Glutamatergic neuron (in vitro differentiated cells): ENCODE measurements at places on chromosomes 5 and 9. TPM values are rescaled to one million over a fixed set of nuclear protein-coding genes. Genes with fewer than 3 reads are reported as not detected.
A peak's percentile ranks its signal among the peaks of the same experiment; 100 is the strongest.

GRCh38 chr9:134440636-134441226 lies 114.5 kb downstream of the RXRA start:
- H3K4me3 ChIP-seq: no peak overlapping the region
- DNase-seq: no peak
- no peaks in the 10 kb centered on the region for H3K36me3 ChIP-seq
- peaks cover 35% of the 10 kb centered on the region for H3K4me1 ChIP-seq
- H3K27ac ChIP-seq: peak overlapping the region; percentile 64
- H3K27me3 ChIP-seq: peaks cover 11% of the 10 kb centered on the region

- no peak for DNase-seq
- no peak overlapping the region for H3K27ac ChIP-seq
- H3K4me1 ChIP-seq: no peaks in the 10 kb centered on the region
- no peaks in the 10 kb centered on the region for H3K36me3 ChIP-seq
- H3K4me3 ChIP-seq: no peak overlapping the region
Observed at GRCh38 chr5:40431734-40432133, 248.0 kb upstream of the PTGER4 start.

GRCh38 chr5:59001154-59001553 lies 418.3 kb downstream of the RAB3C start:
- H3K27ac ChIP-seq: no peak overlapping the region
- no peak overlapping the region for H3K4me3 ChIP-seq
- H3K36me3 ChIP-seq: no peaks in the 10 kb centered on the region
- H3K27me3 ChIP-seq: no peaks in the 10 kb centered on the region

- peaks cover 21% of the 10 kb centered on the region for H3K27me3 ChIP-seq
- H3K27ac ChIP-seq: peak overlapping the region; percentile 93
- H3K4me1 ChIP-seq: peaks cover 68% of the 10 kb centered on the region
- peak overlapping the region; percentile 66 for H3K4me3 ChIP-seq
- DNase-seq: no peak
Observed at GRCh38 chr9:93203026-93203717, 19.2 kb downstream of the WNK2 start.

The PCDHGB1 gene
- total RNA-seq: 9.6 TPM

The DAB2IP gene
- total RNA-seq: 32.9 TPM

The HMHB1 gene
- not detected for total RNA-seq

The CCL27 gene
- 1.7 TPM for total RNA-seq
